NB4 (cell line): ENCODE measurements at places on chromosomes 3 and 15.

GRCh38 chr3:171842864-171843518 is at the start of gene TMEM212:
Gene TMEM212, plus strand, starts transcription at chr3:171843349. Its CDS starts 35 bp downstream, at chr3:171843384.
- no peak for DNase-seq

- no peak for DNase-seq
Measured at GRCh38 chr15:83430441-83430840, 16.7 kb upstream of the SH3GL3 start.

DNA sequence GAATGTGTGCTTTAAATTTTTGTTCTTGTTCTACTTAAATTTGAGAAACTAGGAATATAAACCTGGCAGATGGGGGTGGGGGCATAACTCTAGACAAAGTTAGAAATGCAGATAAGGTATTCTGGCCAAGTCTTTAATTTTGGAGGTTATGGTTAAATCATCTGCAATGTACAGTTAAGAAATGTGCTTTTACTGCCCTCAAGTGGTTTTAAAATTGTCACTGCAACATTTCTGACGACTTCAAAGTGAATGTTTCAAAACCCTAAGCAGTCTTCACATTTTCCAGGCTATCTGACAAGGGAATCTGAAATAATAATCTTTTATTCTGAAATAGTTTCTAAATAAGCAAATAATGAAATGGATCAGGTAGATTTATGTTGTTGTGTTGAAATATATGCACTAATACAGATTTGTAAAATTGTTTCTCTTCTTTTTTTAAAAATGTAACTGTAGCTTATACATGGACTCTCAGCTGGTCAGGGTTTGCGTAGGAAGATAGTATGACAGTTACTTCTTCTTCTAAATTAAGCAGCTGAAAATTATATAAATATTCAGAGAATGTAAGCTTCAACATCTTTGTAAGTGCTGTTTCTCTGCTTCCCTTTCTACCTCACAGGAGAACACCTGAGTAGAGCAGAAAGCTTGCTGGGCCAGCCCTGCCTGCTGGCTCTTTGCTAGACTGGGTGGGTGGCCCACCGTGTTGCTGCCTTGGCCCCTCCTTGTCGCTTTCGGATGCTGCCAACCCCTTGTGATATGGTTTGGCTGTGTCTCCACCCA is 45.0 kb downstream of the SUCNR1 start:
- DNase-seq, result peak; percentile 80

DNA sequence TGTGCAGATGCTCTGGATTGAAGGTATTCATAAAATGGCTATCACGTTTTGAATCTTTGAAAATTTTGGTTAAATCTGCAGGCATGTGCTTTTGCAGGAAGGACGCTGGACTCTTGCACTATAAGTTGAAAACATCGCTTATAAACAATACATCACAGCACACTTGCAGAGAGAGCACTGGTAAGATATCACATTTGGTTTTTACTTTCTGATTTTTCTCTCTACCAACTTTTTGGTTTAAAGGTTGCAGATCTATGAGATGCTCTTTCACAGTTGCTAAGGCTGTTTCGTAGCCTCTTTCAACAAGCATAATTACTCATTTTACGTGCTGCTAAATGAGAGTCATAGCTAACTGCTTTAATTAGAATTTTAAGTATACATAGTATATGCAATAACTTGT is 724.4 kb upstream of the ARRDC4 start:
- DNase-seq, result peak; percentile 12

DNA sequence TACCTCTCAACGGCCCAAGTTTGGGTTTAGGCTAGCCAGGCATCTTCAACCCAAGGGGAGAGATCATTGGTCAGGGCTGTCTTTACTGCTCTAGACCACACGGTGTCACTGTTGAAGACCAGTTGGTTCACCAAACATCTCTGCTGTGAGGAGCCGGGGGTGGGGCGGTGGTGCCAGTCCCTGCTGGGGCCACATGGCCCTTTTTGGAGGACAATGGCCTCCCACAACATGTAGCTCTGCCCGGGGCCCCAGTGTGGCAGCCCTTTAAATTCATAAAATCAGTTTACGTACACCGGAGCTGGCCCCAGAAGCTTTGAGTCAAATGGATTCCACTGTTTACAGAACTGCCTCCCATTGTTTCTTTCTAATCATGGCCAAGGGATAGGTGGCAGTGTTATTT is 19.1 kb upstream of the TM4SF18 start:
- peak; percentile 59 for DNase-seq

DNA sequence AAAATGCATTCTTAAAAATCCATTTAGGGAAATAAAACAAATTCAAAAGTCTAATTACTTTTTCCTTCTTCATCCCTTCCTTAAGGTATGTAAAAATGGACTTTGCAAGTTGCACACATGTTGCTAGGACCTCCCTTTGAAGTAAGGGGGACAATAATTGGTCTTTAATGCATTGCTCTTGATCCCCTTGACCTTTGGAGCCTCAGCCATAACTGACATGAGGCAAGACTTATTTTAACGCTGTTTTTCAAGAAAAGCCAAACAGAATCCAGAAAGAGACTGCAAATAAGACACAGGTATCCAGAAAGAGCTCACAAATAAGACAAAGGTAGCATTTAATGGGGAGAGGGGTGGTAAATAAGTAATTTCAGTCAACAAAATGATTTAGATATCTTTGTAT is 301.4 kb downstream of the ULK4 start:
- no peak for DNase-seq

- peak; percentile 39 for DNase-seq
Measured at GRCh38 chr15:31328428-31328968, 1.9 kb downstream of the KLF13 start.

DNA sequence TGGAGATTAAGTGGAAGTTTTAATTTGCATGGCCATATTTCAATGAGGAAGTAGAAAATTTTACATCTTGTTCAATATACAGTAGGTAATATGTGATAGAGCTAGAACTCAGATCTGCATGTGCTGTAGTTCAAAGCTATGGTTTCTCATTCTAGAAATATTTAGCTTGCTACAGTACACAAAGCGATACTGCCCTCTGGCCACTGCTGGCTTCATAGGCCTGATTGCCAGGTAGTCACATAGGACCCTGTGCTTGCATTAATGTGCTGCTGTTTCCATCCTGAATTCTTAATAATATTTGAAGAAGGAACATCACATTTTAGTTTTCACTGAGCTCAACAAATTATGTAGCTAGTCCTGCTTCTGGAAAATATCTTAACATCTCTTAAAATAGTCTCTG is 87.0 kb downstream of the PLSCR2 start:
- DNase-seq, result no peak
